ENCODE measurements at places on chromosomes 2 and 18.

- peak; percentile 87 for DNase-seq
These were observed 133.7 kb downstream of the COMMD1 start for GRCh38 chr2:62038975-62039771.

DNA sequence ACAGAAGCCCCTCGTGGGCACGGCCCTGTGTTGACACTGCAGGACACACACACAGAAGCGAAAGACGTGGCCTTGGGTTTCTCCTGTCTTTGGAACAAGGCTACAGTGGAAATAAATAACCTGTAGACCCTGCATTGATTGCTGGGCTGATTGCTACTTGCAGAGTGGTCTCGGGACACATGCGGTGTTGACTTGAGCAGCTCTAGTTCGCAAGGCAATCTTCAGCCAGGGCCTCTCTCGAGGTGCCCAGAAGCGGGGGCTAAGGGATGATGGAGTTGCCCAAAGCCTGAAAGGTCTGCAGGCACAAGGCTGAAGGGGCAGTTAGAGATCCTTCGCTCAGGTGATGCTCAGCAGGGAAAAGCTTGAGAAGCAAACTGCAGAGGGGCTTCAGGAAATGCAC is 180.3 kb downstream of the SEPTIN10 start:
- DNase-seq, result no peak

DNA sequence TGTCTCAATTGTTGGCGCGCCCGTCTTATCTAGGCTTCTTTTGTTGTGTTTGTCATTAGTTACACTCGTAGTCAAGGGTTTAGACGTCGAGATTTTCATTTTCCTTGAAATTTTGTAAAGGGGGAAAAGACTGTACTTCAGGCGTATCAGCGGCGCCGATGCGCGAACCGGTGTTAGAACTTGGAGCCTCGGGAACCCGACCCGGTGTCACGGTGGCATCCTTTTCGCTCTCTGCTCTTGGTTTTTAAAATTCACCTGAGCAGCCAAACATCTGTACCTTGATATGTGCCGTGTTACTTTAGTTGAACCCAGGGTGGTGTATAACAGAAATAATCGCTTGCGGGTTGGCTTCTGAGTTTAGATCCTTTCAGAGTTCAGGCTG is 643 bp downstream of the RMC1 start:
- no peak for DNase-seq

- DNase-seq, result no peak
These were observed 29.4 kb upstream of the REEP1 start for GRCh38 chr2:86366651-86367498.

DNA sequence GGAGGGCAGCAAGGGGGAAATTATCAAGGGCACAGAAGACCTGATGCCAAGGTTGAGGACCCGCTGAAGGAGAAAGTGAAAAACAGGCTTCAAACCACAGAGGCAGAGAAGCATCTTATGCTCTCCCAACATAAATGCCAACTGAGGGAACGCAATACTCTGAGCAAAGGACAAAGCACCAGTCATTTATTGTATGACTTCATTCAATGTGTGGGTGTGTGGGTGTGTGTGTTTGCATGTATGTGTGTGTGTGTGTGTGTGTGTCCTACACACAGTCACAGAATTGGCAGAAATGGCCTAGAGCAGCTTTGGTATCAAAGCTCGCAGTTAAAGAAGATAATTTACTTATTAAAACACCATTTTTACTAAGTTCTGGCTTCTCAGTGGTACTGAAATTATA is 51.4 kb downstream of the UXS1 start:
- DNase-seq, result peak; percentile 54

- DNase-seq, result no peak
These were observed 50.9 kb downstream of the CABYR start for GRCh38 chr18:24189664-24190346.

- DNase-seq, result peak; percentile 13
These were observed 113.5 kb downstream of the NYAP2 start for GRCh38 chr2:225512876-225513540.

All from epithelial cell of esophagus (primary cell).